ENCODE measurements at places on chromosomes 12 and 14.
A peak's percentile ranks its signal among the peaks of the same experiment; 100 is the strongest.

- no peak for DNase-seq
Measured at GRCh38 chr12:122045262-122045661, 23.6 kb downstream of the BCL7A start.

DNA sequence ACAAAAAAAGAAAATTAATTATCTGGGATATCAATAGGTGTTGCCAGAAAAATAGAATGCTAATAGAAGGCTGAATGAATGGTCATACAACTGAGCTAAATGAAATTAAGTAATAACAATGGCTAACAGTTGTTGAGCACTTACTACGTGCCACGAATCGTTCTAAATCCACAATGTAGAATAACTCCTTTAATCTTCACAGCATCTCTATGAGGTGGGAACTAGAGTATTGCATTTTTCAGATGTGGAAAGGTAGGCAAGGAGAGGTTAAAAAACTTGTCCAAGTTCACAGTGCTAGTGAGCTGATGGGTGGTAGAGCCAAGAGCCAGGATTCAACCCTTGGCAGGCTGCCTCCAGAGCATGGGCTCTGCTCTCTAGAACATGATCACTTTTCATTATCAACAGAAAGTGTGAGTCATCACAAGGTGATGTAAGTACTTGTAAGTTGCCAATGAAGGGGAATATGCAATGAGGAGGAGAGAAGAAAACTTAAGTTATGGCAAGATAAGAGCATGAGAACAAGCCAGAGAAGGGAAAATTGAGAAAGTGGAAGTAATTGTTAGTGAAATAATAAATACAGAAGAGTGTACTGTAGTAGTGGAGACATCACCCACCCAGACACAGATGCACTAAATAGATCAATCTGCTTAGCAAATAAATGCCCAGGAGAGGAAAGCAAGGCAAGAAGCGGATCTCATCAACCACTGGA lies 122.1 kb downstream of the PRKD1 start:
- DNase-seq: no peak

DNA sequence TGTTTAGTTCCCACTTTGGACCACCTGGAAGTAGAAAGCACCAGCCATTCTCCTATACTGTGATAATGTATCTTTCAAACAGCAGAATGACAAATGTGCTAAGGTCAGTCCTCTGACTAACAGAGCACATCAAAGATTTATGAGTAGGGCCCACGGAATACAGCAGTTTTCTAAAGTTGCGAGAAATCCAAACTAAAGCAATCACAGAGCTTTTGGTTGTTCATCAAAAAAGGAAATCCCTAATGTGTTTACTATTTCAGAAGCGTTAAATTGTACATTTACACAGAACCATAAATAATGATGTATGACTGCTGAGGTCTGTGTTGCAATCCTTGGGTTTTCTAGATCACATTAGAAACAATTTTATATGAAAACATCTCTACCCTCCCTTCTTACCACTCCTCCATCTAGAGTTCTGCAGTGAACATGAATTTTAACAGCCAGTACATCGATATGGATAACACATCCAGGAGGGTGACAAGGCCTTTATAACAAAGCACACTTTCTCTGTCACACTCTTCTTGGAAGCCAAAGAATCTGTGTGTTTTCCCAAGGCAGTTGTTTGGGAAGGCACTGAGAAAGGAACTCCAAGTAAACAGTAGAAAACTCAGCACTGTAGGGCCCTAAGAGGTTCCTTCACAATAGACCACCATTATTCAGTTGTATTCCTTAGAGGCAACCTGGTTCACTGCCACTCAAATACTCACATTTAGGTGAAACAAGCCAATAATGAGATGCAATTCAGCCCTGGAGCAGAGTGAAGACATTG lies 7.3 kb downstream of the KITLG start:
- DNase-seq: no peak

DNA sequence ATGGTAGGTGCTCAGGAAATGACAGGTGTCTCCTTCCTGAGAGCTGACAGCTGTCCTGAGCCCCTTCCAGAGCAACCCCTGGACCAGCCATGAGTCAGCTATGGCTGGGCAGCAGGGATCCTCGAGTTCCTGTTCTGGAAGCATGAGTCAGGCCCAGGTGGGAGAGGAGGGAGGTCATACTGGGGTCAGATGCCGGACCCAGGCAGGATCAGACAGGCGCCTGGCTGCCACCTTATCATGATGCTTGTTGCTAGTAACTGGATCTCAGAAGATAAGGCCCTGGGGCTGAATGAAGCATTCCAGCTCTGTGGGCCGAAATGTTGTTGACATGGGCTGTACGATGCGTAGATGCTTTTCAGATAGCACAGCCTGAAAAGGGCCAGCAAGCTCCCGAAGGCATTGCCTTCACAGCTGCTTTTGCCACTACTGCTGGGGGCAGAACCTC lies 17.4 kb upstream of the KRT7 start:
- no peak for DNase-seq

DNA sequence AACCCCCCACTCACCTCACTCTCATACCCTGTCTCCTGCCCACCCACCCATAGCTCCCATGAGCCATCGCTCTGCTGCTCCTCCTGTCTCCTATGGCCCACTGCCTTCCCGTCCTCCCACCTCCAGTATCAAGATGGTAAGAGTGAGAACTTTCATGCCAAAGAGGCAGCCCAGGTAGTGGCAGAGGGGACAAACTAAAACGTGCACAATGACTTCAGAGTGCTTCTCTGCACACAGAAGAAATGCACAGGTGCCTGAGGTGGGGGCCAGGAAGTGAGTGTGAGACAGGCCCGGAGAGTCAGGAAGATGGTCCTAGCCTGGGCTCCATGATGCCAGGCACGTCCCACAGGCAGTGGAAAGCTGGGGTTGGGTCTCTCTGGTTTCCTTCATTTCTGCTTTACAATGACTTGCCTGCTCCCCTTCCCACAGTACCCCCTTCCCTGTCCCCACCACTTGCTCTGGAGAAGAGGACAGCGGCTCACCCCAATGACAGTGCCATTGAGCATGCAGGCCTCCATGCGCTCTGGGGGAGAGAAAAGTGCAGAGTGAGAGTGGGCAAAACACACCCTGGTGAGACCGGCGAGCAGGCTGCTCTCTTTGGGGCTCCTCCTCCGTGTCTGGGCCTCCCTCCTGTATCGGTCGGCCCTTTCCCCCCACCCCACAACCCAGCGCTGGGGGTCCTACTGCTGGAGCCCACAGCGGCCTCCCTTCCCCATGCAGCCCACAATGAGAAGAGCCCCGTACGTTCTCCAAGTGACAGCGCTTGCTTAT lies 22.8 kb upstream of the ANO2 start:
- DNase-seq: peak; percentile 73

GRCh38 chr14:76866456-76866855 lies 40.2 kb downstream of the LRRC74A start:
- no peak for DNase-seq

DNA sequence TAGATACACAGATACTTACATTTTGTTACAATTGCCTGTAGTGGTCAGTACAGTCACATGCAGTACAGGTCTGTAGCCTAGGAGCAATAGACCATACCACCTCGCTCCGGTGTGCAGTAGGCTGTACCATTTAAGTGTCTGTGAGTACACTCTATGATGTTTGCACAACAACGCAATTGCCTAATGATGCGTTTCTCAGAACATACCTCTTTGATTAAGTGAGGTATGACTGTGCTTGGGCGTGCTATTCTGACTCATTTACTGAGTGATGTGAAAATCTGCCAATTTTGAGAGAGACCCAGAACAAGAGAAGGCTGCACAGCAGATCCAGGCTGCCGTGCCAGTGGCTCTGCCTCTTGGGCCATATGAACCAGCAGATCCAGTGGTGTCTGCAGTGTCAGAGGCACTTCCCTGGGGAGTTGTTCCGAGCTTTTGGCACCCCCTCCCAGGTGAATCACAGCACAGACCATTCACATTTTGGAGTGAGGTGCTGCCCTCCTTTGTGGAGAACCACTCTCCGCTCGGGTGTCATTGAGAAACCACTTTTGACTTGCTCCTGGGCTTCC lies 20.4 kb downstream of the DLK1 start:
- no peak for DNase-seq

DNA sequence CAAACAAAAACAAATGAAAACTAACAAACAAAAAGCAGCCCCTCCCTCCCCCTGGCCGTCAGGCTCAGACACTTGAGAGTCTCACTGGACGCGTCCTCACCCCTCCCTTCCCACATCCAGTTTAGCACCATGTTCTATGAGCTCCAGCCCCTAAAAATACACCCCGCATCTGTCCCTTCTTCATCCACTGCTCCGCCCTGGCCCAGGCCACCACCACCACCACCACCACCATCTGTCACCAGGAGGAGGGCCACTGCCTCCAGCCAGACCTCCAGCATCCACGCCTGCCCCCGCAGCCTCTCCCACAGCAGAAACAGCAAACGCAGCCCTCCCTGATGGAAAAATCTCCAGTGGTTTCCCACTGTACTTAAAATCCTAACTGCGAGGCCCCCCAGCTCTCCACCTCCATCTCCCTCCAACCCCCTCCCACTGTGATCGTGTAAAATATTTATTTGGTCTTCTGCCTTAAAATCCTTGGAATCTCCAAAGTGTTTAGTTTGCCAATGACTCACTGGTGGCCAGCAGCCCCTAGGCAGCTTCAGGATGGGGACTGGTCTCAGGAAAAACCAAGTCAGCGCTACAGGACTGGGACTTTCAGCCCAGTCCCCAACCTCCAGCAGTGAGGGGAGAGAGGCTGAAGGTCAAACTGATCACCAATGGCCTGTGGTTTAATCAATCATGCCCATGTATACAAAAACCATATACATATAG lies 95.1 kb downstream of the SCARB1 start:
- no peak for DNase-seq

DNA sequence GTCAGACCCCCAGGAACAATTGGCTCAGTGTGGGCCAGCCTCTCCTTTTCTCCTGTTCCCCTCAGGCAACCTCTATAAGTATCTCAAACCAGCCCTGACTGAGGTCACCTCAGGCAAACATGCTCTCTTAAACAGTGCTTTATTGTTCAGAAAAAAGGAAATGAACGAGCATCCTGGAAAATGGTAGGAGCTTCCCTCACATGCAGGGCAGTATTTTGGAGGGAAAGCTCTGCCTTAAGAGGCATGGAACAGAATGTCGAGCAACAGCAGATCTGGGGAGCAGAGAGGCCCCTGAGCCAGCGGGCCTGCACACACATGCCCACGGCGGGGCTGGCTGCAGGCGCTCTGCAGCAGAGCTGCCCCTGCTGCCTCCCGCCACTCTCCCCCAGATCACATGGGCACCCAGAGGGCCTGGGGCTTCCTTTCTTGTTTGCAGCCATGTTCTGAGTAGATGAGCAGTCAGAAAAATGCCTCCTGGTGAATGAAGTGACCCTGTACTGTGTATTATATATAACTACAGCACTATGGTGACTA lies 42.0 kb downstream of the MOK start:
- DNase-seq: no peak

DNA sequence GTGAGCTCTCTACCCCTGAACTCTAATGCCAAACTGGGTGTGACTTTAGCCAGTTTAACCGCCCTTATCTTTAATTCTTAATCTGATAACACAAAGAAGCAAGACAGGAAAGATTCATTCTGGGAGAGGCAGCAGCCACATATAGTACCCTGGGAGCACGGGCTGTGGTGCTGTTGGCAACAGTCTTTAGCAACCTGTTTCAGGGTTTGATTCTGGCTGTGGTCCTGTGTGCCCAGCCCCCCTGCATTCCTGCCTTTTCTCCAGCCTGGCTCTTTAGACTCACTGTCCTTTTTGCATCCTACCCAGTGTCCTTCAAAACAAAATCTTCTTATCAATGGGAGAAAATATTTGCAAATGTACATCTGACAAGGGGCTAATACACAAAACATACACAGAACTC lies 275.2 kb downstream of the GXYLT1 start:
- DNase-seq: no peak

DNA sequence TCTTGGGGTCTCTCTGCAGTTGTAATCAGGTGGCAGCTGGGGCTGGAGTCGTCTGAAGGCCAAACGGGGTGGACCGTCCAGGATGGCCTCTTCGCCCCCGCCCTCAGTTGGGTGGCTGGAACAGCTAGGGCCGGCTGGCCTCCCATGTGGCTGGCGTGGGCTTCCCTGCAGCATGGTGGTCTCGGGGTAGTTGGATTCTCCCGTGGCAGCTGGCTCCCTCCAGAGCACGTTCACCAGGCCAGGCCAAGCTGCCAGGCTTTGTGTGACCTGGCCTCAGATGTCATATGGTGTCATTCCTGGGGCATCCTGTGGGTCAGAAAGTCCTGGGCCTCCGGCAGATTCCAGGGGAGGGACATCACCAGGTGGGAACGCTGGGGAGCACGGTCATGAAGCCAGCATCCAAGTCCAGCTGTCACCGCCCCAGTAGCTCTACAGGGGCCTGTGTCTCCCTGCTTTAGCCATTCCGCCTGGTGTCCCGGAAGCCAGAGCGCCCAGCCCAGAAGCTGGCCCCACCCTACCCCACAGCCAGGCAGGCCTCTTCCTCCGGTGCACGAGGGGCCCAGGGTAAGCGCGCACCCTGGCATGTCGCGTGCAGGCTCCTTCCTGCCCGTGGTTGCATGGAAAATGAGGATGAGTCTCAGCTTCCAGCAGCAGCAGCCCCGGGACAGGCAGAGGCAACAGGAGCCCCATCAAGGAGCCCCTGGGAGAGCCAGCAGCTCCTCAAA lies 1.3 kb upstream of the NUDT14 start:
- DNase-seq: no peak

DNA sequence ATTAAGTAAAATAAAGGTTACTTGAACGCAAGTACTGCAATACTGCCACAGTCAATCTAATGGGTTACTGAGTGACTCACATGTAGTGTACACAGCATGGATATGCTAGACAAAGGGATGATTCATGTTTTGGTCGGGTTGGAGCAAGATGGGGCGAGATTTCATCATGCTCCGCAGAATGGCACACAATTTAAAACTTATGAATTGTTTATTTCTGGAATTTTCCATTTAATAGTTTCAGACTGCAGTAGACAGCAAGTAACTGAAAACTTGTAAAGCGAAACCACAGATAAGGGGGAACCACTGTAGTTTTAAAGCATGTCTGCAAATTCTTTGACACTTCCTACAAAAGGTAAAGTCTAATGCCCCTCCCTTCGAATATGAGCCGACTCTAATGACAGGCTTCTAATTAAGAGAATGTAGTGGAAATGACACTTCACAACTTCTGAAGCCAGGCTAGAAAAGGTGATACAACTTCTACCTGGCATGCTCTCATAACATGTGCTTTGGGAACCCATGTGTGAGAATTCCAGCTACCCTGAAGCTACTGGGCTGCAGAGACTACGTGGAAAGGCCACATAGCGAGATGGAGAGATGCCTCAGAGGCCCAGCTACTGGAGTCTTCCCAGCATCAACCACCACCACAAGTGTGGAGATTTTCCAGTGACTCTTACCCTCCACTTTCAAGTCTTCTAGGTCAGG lies 13.9 kb upstream of the TCP11L2 start:
- no peak for DNase-seq

- DNase-seq: no peak
Measured at GRCh38 chr14:105198588-105198987, 17.5 kb upstream of the NUDT14 start.

All from osteocyte (in vitro differentiated cells).